CD4-positive, alpha-beta T cell treated with Interleukin-1 beta for 1 hour (primary cell): ENCODE measurements at places on chromosomes 3 and 15.

- DNase-seq, result no peak
Measured at GRCh38 chr3:46407970-46408369, 911 bp downstream of the CCRL2 start.

GRCh38 chr3:71815340-71816067 is 30.6 kb upstream of the PROK2 start:
- no peak for DNase-seq

GRCh38 chr15:94231723-94232468 is 535 bp downstream of the MCTP2 start:
- no peak for DNase-seq

- no peak for DNase-seq
Measured at GRCh38 chr15:36313021-36313420, 266.4 kb upstream of the CDIN1 start.

DNA sequence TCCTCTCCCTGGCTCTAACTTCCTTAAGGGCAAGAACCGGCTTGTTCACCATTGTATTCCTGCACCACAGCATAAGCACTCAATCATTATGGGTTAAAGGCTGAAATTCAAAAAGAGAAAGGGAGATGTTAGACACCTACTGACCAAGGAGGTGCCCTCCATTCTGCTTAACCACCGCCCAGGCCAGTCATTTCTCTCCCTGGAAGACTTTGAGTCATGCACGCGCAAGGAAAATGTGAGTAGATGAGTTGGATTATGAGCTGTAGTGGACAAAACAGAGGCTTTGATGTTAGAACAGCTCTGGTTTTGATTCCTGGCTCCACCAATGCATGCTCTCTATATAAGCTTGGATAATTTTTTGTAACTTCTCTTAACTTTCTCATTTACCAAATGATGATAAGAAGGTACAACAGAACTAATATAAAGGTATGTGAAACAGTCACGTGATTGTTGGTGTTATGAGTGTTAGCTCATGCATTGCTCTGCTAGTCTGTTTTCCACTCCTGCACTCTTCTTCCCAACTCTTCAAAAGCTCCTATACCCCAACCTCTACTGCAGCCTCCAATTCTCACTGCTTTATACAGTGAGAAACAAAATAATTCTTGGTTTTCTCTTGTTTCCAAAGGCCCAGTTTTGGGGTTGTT is 148.4 kb upstream of the ATP11B start:
- DNase-seq, result no peak

DNA sequence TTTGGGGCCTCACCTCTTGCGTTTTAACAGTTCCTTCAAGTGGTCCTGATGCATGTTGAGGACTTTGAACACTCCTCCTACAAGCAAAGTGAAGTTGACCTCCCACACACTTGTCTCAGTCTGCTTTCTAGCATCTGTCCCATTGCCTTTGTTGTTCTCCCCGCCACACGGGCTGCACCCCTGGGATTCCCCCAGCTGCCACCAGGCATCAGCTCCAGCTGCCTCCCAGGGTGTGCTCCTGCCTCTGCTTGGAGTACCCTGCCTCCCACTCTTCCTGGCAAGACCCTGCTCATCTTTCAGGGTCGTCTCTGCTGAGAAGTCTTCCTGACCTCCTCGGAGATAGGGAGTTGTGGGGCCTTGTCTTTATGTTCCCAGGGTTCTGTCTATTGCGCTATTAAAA is 52.2 kb downstream of the IGF1R start:
- no peak for DNase-seq

GRCh38 chr3:18366258-18366657 is 58.9 kb downstream of the SATB1 start:
- DNase-seq, result no peak

GRCh38 chr15:74261041-74261440 is 24.9 kb downstream of the CCDC33 start:
- no peak for DNase-seq
